ENCODE measurements at places on chromosomes 16 and 17. TPM values are rescaled to one million over a fixed set of nuclear protein-coding genes. Genes with fewer than 3 reads are reported as not detected.

HS3ST3A1 gene
- total RNA-seq, result 1.4 TPM

XYLT1 gene
- total RNA-seq, result 6.1 TPM

HIGD1B gene
- total RNA-seq, result not detected

MYH8 gene
- total RNA-seq, result not detected

P2RX1 gene
- total RNA-seq, result 15.7 TPM

PPY gene
- total RNA-seq, result not detected

ABCA10 gene
- total RNA-seq, result 29.3 TPM

CCL8 gene
- not detected for total RNA-seq

SPATA32 gene
- total RNA-seq, result not detected

Measured in upper lobe of left lung (tissue), 6 donors.